ENCODE measurements at places on chromosomes 7 and 10. TPM values are rescaled to one million over a fixed set of nuclear protein-coding genes. Genes with fewer than 3 reads are reported as not detected.

The MYH16 gene
- polyA plus RNA-seq, result 0.02 TPM

The DUSP5 gene
- polyA plus RNA-seq, result 12.8 TPM

DNA sequence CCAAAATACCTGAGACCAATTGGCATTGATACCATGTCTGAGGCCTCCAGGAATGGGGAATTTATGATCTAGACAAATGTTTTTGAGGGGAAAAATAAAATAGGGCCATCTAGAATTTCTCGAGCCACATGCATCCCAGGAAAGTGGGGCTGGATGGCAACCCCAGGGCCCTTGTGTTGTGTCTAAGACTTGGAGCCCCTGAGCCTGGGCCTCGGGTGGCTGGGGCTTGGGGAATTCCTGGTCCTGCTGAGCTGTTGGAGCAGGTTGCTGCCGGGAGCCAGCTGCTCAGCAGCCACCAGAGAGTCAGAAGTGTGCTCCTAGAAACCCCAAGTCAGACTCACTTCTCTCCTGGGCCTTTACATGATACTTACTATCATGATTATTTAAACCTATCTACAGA lies 172.9 kb downstream of the WDR37 start:
- no peak for DNase-seq

DNA sequence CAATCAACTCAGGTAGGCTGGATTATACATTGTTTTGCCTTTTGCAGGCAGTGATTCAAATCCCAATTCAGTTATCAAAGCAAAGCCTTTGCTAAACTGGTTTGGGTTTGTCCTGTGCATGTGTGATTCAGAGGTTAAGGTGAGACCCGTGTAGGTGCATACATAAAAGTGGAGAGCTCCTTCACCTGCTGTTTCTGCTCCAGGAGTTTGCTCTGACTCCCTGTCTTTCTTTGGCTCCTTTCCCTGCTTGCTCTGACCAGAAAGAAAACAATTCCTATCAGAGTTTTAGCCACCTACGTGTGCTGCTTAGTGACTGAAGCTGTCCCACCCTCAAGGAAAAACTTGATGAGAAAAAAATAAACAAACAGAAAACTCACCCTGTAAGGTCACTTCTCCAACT lies 101.1 kb downstream of the TPST1 start:
- peak; percentile 38 for DNase-seq

- DNase-seq, result peak; percentile 67
Measured at GRCh38 chr10:110803830-110804338, 67.8 kb upstream of the PDCD4 start.

GRCh38 chr10:5885619-5886018 lies 4.1 kb downstream of the ANKRD16 start:
- DNase-seq, result no peak

Data from pancreas (tissue), 10 donors.